ENCODE measurements at places on chromosomes 7 and 10.

GRCh38 chr7:85452674-85453073 is 265.8 kb upstream of the SEMA3D start:
- DNase-seq, result no peak

- DNase-seq, result no peak
Measured at GRCh38 chr7:17815318-17815717, 125.0 kb downstream of the SNX13 start.

GRCh38 chr10:77318739-77319138 is 318.9 kb downstream of the KCNMA1 start:
- DNase-seq, result no peak

GRCh38 chr7:83882551-83882950 is 233.6 kb upstream of the SEMA3E start:
- DNase-seq, result no peak

DNA sequence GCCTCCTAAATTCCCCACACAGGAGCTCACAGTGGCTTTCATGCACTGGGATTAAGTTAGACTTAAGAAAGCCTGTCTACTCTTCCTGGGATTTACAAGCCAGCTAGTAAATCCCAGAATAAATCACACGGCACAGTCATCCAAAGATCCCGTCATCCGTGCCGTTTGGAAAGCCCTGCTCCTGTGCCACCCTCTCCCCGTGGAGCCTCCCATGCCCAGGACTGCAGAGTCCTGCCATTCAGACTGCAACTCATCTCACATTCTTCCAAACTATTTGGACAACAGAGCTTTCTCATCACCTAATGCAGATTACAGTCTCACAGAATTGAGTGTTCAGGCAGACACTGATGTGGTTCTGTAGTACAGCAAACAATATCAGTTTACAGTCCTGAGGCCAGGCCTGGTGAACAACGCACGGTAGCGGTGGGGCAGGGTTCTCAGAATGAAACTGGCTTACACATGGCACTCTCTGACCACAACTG is 166.5 kb downstream of the EGFR start:
- no peak for DNase-seq

GRCh38 chr7:73557108-73557396 is 438 bp downstream of the BCL7B start:
- DNase-seq, result peak; percentile 96

Data from hematopoietic multipotent progenitor cell treated with erythropoietin and hydrocortisone succinate and interleukin-3 and kit ligand, for 6 days (in vitro differentiated cells).